ENCODE measurements at places on chromosomes 6 and 20.

DNA sequence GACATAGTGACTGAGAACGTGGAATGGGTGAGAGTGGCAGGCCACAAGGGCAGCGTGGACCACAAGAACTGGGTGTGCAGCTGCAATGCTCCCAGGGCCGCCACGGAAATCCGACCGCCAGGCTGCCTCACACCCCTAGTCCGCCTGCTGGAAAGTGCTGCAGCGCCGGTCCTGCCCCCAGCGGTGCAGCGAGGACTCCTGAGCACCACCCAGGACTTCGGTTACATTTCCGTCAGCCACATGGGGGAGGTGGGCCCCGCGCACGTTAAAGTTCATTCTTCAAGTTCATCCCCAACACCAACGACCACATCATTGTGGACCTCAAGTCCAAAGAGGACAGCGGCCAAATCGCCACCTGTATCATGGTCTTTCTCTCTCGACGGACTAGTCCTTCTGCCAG lies 126.1 kb upstream of the CARMIL1 start:
- no peak for DNase-seq

- DNase-seq = no peak
Measured at GRCh38 chr6:33248643-33248931, 23.1 kb downstream of the VPS52 start.

DNA sequence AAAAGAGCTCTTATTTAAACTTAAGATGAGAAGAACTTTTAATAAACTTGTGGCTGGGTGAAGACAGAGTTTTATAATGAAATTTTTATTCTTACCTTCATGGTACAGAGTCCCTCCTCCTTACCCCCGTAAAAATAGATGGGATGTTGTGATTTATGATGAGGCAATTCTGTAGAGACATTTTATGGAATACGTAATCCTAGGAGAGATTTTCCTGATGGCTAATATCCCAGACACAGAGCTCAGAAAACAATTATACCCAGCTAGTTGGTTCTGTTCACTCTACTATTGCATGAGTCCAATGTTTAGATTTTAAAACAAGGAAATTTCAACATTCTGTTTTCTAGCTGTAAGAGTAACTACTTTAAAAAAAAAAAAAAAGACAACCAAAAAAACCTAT lies 43.4 kb downstream of the MTHFD1L start:
- DNase-seq = no peak

DNA sequence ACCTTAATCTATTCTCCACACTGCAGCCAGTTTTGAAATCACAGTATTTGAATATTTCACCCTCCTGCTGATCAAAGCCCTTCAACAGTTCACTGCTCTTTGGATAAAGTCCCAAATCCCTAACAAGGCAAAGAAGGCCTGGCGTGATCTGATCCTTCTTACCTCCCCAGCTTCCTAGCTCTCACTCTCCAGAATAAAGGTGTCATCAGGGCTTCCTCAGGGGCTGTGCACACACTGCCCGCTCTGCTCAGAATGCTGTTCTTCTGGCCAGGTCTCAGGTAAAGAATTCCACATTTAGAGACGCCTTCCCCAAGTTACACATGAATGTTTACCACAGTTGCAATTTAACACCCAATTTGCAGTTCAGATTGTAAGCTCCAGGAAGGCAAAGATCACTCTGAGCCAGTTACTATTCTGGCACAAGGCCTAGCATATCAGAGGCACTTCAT lies 58.9 kb upstream of the MCM9 start:
- DNase-seq = no peak

- DNase-seq = no peak
Measured at GRCh38 chr6:28867086-28867409, 56.7 kb downstream of the TRIM27 start.

DNA sequence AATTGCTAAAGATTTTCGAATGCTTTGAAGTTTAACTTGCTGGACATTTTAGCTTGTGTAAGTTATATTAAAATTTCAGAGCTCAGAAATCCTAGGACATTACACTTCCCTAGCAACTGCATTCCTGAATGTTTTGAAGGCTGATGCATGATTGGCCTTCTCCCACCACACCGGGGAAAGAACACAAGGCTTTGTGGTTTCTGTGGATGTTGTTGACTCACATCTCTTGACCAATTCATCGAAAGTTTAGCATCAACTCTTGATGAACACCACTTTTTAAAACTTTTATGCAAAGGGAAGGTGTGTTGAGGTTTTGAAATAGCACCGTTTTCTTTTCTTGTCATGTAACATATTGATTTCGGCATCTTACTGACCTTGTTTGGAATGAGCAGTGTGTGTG lies 81.1 kb downstream of the RIMS1 start:
- DNase-seq = no peak

DNA sequence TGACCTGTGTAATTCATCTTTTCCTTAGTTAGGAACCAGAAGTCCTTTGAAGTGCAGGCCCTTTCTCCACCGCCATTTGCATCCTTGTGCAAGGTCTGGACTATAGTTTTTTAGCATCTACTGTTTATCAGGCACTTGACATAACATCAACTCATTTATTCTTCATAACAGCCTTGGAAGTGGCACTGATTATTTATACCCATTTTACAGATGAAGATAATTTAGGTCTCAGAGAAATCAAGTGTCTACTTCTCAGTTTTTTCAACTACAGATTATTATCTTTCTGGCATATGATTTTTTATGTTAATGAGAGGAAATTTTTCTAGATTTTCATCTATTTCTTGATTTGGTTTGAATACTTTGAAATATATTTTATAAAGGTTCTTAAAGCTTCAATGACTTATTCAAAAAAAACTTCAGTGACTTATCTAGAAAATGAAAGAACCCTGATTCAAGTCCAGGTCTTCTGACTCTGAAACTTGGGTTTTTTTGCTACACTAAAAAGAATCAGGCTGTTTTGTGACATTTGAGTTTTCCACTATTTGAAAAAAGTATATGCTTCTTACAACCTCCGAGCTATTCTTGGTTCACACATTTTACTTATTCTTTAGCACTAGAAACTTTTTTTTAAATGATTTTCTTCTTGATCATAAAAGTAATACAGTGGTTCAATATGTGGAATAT lies 3.1 kb upstream of the UBE2J1 start:
- no peak for DNase-seq

Data from activated CD8-positive, alpha-beta memory T cell treated with anti-CD3 and anti-CD28 coated beads for 4 hours (primary cell).